Stimulated activated memory B cell treated with anti-CD40 and anti-IgM and Interleukin-4, amounts not matched to agents 10 μg/mL and 1 μg/mL and 100 μg/mL, for 72 hours (primary cell): ENCODE measurements at places on chromosomes 16 and 17.

DNA sequence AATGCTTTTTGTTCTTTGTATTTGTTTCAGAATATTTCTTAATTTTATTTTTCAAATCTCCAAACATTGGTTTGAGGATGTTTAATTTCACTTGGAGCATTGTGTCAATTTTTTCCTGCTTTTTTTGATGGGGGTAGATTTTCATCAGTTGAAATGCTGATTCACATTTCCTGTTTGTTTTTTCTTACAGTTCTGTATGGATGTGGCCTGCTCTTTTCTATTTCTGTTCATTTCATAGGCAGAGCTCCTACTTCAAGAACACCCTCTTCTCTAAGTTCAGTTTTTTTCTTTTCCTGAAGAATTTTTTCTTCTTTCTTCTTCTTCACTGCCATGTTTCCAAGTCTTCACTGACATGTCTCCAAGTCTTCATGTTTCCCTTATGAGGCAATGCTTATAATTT lies 8.8 kb downstream of the MBTD1 start:
- no peak for ATAC-seq

DNA sequence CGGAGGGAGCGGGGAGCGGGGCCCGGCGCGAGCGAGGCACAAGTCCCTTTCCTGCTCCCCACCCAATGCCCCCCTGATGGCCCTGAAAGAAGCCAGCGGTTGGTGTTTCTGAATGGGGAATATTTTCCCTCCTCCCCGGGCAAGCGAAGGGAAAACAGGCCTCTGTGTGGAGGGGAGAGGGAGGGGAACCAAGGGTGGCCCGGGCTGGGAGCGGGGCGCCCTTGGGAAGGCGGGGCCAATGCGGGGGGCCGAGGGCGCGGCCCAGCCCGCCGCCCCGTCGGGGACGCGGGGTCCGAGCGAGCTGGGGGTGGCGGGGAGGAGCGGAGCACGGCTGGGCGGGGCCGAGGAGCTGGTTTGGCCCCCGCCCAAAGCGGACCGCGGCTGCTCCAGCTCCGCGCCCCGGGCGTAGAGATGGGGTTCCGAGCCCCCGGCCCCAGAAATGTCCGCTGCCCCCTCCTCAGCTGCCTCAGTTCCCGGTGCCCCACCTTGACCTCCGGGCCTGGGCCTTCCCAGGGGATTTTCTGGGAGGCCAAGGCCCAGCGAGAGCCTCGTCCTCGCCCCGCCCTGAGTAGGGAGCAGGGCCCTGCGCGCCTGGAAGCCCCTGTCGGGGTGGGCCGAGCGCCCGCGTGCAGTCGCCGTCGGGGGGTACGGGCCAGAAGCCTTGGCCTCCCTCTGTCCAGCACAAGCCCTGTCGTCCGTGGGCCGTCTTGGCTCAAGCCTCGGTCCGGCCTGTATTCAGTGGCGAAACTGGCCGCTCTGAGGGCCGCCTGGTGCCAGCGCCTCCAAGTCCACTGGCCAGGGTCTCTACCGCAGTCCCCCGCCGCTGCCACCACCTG lies 3.9 kb upstream of the HEXIM1 start:
- ATAC-seq = no peak

DNA sequence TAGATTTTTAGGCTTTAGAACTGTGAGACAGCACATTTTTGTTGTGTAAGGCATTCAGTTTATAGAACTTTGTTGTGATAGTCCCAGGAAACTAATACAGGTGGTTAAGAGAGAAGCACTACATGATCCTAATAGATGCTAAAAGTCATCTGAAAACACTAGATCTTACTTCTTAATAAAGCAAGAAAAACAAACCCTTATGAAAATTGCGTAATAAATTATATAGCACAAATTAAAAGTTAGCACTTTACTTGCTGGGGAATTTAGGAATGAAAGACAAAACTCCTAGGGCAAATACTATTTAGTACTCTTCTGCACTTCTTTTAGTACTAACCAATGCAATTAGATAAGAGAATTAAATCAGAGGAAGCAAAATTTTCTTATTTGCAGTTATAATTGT lies 163.3 kb upstream of the SHISA6 start:
- ATAC-seq = no peak

GRCh38 chr16:23863511-23864422 lies 28.0 kb downstream of the PRKCB start:
- ATAC-seq = peak; percentile 93

DNA sequence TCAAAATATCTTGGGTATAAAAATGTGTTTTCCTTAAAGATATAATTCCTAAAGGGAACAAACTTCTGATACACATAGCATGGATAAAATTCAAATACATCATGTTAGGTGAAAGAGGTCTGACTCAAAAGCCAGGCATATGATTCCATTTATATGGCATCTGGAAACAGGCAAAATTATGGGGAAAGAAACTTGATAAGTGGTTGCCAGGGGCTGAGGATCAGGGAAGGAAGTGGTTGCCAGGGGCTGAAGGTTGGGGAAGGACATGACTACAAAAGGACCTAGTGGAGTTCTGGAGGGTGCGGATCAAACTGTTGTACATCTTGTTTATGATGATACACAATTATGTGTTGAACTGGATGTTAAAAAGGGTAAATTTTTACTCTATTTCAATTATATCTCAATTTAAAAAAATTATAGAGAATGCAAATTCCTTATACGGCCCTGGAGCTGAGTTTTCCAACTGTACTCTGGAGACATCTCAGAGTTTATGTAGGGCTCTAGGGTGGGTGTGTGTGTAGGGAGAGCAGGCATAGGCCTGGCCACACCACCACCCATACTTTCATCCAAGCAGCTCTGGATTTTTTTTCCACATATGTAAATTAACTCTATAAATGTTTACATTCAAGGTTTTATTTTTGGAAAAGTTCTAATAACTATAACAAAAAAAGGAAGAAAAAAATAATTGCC lies 55.0 kb downstream of the AMFR start:
- ATAC-seq = no peak

GRCh38 chr16:70407811-70408274 lies 31.1 kb downstream of the ST3GAL2 start:
- ATAC-seq = no peak
